ENCODE measurements at places on chromosomes 6 and 20.

DNA sequence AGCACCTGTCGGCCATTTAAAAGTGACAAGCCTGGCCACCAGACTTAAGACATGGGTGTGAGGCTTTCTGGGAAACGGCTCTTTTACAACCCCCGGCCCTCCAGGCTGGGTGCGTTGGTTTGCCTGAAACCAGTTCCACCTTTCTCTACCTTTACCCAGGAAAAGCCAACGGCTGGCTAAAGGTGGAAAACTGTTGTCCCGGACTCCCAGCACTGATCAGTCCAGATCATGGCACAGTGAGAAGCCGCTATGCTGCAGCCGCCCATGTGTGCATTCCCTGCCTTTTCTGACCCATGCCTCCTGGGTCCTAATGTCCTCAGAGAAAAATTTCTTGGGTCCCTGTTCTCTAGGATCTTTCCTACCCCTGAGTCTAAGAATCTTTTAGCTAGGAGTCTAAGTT lies 655.7 kb upstream of the HS3ST5 start:
- no peaks in the 10 kb centered on the region for H3K27me3 ChIP-seq
- no peak for DNase-seq
- no peak overlapping the region for H3K27ac ChIP-seq
- H3K4me3 ChIP-seq: no peak overlapping the region
- no peaks in the 10 kb centered on the region for H3K36me3 ChIP-seq

GRCh38 chr6:130129762-130130246 lies 92.9 kb downstream of the SAMD3 start:
- no peak overlapping the region for H3K27ac ChIP-seq
- H3K4me3 ChIP-seq: no peak overlapping the region
- DNase-seq: no peak
- peaks cover 4% of the 10 kb centered on the region for H3K4me1 ChIP-seq
- H3K36me3 ChIP-seq: no peaks in the 10 kb centered on the region
- no peaks in the 10 kb centered on the region for H3K27me3 ChIP-seq

- H3K36me3 ChIP-seq: no peaks in the 10 kb centered on the region
- H3K4me1 ChIP-seq: no peaks in the 10 kb centered on the region
- H3K27me3 ChIP-seq: no peaks in the 10 kb centered on the region
Measured at GRCh38 chr6:45827952-45828530, 187.6 kb downstream of the CLIC5 start.

- H3K4me3 ChIP-seq: no peak overlapping the region
- H3K4me1 ChIP-seq: no peaks in the 10 kb centered on the region
- H3K27me3 ChIP-seq: no peaks in the 10 kb centered on the region
Measured at GRCh38 chr6:129309154-129309553, 400.8 kb downstream of the ARHGAP18 start.

DNA sequence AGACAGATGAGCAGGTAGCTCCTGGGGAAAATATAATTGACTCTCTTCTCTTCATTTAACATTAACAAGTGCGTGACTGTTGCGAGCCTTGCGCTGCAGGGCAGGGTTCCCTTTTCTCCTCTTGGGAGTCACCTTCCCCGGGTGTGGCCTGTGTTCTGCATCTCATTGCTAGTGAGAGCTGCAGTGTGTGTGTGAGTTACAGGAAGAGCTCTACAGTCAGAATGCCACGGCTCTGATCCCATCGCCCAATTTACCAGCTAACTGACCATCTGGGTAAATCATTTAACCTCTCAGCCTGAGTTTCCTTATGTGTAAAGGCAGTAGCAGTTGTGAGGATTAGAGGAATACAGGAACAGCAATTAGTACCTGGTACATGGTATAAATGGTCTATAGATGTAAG lies 106.8 kb upstream of the NUP153 start:
- DNase-seq: no peak
- H3K27me3 ChIP-seq: no peaks in the 10 kb centered on the region
- H3K27ac ChIP-seq: no peak overlapping the region
- H3K4me1 ChIP-seq: no peaks in the 10 kb centered on the region
- H3K4me3 ChIP-seq: no peak overlapping the region

- no peak for DNase-seq
- no peak overlapping the region for H3K4me3 ChIP-seq
- no peaks in the 10 kb centered on the region for H3K36me3 ChIP-seq
- H3K27ac ChIP-seq: no peak overlapping the region
- H3K27me3 ChIP-seq: no peaks in the 10 kb centered on the region
- H3K4me1 ChIP-seq: no peaks in the 10 kb centered on the region
Measured at GRCh38 chr6:47083586-47084047, 41.5 kb upstream of the ADGRF1 start.

GRCh38 chr6:33705268-33705885 lies 6.1 kb downstream of the UQCC2 start:
- no peaks in the 10 kb centered on the region for H3K27me3 ChIP-seq
- peaks cover 21% of the 10 kb centered on the region for H3K36me3 ChIP-seq
- peaks cover 5% of the 10 kb centered on the region for H3K4me1 ChIP-seq
- no peak overlapping the region for H3K27ac ChIP-seq

DNA sequence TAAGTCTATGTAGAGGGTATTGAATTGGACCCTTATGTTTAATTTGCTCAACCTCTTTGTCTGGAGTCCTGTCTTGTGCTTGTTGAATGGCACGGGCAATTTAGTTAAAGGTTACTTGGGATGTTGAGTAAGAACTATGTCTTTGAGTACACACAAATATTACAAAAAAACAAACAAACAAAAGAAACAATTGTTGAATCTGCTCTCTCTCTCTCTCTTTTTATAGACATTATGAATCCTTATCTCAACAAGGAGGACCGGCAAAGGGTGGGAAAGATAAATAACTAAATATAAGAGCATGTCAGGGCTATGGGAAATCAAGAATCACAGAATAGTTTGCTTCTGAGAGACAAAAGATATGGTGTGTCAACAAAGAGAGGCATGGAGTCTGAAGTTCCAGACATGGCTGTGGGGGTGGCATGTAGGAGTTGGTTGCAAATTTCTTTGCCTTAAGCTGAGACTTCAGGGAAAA lies 608.6 kb downstream of the UTRN start:
- H3K27ac ChIP-seq: no peak overlapping the region
- H3K36me3 ChIP-seq: no peaks in the 10 kb centered on the region
- peaks cover 10% of the 10 kb centered on the region for H3K4me1 ChIP-seq

GRCh38 chr20:56778765-56779195 lies 149.7 kb downstream of the TFAP2C start:
- no peak overlapping the region for H3K4me3 ChIP-seq
- H3K27me3 ChIP-seq: no peaks in the 10 kb centered on the region
- peak; percentile 29 for DNase-seq
- H3K4me1 ChIP-seq: peaks cover 19% of the 10 kb centered on the region

DNA sequence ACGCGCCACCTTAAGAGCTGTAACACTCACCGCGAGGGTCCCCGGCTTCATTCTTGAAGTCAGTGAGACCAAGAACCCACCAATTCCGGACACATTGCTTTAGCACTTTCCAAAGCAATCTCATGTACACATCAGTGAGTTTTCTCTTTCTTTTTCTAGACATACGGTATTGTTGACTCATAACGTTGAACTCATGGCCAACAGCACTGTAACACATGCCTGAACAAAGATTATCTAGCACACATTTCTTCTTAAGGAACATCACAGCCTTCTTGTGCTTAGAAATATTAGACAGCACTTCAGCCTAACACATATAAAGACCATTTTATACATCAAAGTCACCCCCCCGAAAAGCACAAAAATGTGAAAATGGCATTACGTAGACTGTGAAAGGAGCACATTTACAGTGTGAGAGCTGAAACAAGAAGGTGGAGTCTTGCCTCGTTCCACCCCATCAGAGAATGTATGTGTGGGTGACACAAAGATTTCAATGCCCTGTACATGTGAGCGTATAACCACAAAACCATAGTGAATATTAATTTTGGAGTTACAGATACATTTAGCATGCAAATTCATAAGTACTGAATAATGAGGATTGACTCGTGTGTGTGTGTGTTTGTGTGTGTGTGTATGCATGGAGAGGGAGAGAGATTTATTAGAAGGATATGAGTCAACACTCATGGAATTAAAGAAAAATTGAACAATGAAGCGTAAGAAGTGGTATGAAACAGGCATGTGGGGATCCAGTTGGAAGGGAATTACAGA lies 134.1 kb downstream of the FAM83B start:
- DNase-seq: no peak
- H3K27ac ChIP-seq: no peak overlapping the region
- H3K27me3 ChIP-seq: no peaks in the 10 kb centered on the region

DNA sequence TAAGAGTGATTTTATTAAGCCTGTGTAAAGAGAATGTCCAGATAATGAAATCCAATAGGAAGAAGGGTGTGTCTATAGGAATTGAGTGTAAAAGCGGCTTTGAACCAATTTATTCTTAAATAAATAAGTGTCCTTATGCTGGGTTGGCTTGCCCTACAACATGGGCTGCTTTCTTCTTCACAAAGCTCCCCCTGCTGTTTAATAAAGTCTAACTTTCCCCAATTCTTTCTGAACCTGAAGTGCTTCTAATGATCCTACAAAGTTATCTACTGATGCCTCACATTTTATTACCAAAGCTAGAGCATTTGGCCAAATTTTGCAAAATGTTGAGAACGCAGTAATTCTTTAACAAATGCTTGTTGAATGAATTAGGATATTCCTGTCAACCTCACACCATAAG lies 36.3 kb upstream of the SIRT5 start:
- H3K36me3 ChIP-seq: no peaks in the 10 kb centered on the region
- H3K4me1 ChIP-seq: peaks cover 23% of the 10 kb centered on the region
- DNase-seq: peak; percentile 41
- H3K27ac ChIP-seq: no peak overlapping the region
- no peaks in the 10 kb centered on the region for H3K27me3 ChIP-seq

DNA sequence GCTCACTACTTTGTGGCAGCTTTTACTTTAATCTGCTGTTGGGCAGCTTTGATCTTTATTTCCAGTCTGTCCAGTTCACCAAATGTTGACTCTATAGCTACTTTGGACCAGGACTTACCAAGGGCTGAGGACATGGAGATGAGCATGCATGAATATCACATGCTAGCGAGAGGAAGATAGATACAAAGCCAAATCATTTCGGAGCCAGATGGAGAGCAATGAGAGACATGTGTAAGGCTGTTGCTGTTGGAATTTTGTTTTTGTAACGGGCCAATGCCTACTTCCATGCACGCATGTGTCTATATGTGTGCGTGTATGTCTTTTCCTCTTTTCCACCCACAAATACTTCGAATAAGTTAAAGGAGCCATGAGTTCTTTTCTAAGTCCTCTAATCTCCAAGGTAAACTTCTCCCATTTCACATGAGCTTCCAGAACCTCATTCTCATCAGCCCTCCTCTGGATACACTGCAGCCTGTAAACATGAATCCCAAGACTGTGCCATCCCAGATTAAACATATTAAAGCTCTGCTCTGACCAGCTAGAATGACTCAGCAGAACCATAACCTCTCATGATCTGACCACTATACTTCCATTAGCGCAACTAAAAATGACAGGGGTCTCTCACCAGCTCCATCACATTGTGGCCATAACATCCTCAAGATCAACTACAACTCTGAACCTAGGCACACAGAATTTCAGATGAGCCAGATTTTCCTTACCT lies 160.7 kb downstream of the LRFN2 start:
- peaks cover under 1% of the 10 kb centered on the region for H3K4me1 ChIP-seq
- no peak overlapping the region for H3K4me3 ChIP-seq
- no peak for DNase-seq
- no peaks in the 10 kb centered on the region for H3K36me3 ChIP-seq
- H3K27ac ChIP-seq: no peak overlapping the region

GRCh38 chr6:137362878-137363804 lies 131.1 kb downstream of the OLIG3 start:
- no peak for DNase-seq
- peaks cover 9% of the 10 kb centered on the region for H3K4me1 ChIP-seq
- H3K4me3 ChIP-seq: no peak overlapping the region
- H3K36me3 ChIP-seq: no peaks in the 10 kb centered on the region
- no peaks in the 10 kb centered on the region for H3K27me3 ChIP-seq

GRCh38 chr6:125307964-125308615 lies 6.3 kb upstream of the HDDC2 start:
- 0 out of 2 replicates have a peak, but pooled peaks cover 2% of the 10 kb centered on the region for H3K4me1 ChIP-seq
- no peak overlapping the region for H3K4me3 ChIP-seq
- no peaks in the 10 kb centered on the region for H3K36me3 ChIP-seq
- H3K27me3 ChIP-seq: no peaks in the 10 kb centered on the region
- DNase-seq: no peak
- no peak overlapping the region for H3K27ac ChIP-seq

GRCh38 chr6:166244353-166245045 lies 63.7 kb downstream of the PRR18 start:
- H3K4me3 ChIP-seq: no peak overlapping the region
- no peak for DNase-seq
- H3K4me1 ChIP-seq: no peaks in the 10 kb centered on the region
- H3K36me3 ChIP-seq: no peaks in the 10 kb centered on the region
- H3K27me3 ChIP-seq: no peaks in the 10 kb centered on the region

DNA sequence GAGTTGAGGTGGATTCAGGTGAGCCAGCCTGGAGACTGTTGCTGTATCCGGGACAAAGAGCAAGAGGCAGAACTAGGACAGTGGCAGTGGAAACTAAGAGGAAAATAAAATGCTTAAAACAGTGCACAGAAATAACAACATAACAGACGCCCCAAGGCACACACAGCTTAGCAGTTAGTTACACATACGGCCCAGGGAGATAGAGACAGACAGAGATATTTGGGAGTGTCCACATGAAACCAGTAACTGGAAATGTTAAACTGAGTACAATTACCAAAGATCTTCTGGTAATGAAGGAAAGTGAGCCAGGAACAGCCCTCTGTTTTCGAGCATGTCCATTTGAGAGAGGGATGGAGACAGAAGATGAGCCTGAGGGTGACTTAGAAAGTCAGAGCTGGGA lies 237.5 kb upstream of the QKI start:
- H3K27me3 ChIP-seq: no peaks in the 10 kb centered on the region
- no peaks in the 10 kb centered on the region for H3K36me3 ChIP-seq
- no peak for DNase-seq
- H3K4me1 ChIP-seq: peaks cover 7% of the 10 kb centered on the region
- H3K27ac ChIP-seq: no peak overlapping the region
- H3K4me3 ChIP-seq: no peak overlapping the region

DNA sequence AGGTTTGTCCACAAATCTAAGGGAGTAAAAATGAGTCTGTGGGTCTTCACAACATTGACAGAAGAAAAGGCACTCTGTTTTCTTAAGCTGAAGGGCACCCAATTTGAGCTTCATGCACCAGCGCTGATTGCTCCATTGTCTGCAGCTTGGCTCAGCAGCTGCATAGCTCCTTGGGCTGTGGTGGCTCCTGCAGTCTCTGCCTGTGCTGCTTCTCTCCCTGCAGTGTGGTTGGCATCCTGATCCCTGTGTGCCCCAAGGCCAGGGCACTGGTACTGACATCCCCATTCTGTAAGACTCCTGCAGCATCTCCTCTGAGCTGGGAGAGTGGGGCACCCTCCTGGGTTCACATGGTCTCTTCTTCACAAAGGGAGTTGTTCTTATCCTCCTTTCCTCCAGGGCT lies 83.2 kb upstream of the B3GAT2 start:
- no peak for DNase-seq
- H3K27me3 ChIP-seq: no peaks in the 10 kb centered on the region
- no peaks in the 10 kb centered on the region for H3K36me3 ChIP-seq

GRCh38 chr6:106749609-106750008 lies 120.2 kb downstream of the QRSL1 start:
- H3K4me1 ChIP-seq: peaks cover 32% of the 10 kb centered on the region
- H3K4me3 ChIP-seq: no peak overlapping the region
- H3K36me3 ChIP-seq: no peaks in the 10 kb centered on the region
- no peaks in the 10 kb centered on the region for H3K27me3 ChIP-seq

GRCh38 chr6:138397128-138398122 lies 6.6 kb upstream of the HEBP2 start:
- no peaks in the 10 kb centered on the region for H3K36me3 ChIP-seq
- no peak for DNase-seq
- no peak overlapping the region for H3K4me3 ChIP-seq
- no peaks in the 10 kb centered on the region for H3K27me3 ChIP-seq
- H3K27ac ChIP-seq: no peak overlapping the region
- H3K4me1 ChIP-seq: no peaks in the 10 kb centered on the region

GRCh38 chr6:16236009-16236501 lies 2.3 kb upstream of the GMPR start:
- H3K36me3 ChIP-seq: no peaks in the 10 kb centered on the region
- DNase-seq: no peak
- no peak overlapping the region for H3K4me3 ChIP-seq
- peaks cover 45% of the 10 kb centered on the region for H3K27me3 ChIP-seq
- H3K27ac ChIP-seq: no peak overlapping the region
